ENCODE measurements at places on chromosomes 12 and 14.
A peak's percentile ranks its signal among the peaks of the same experiment; 100 is the strongest.

DNA sequence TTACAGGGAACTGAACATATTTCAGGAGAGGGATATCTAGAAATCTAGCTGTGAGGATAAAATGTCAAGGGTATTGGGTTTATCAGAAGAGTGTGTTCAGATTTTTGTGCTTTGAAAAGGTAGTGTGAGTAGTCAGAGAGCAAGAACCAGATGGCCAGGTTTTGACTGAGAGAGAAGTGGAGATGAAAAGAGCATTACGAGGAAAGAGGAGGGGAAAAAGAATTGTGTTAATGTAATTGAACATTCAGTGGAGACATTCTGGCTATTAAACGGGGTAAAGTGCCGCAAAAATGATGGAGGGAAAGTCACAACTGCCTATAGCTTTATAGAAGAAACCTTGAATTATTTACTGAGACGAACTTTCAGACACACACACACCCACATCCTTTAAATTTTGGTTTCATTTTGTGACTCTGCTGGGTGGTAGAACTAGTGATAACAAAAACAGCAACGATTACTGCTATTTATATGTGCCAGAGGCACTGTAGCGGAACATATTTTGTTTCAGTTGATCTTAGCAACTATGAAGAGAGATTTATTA is 213.6 kb downstream of the ERC1 start:
- DNase-seq: no peak

- DNase-seq: no peak
These were observed 17.4 kb downstream of the TMED10 start for GRCh38 chr14:75158843-75159614.

GRCh38 chr12:108468196-108468968 is 46.7 kb upstream of the FICD start:
- DNase-seq: peak; percentile 6

- no peak for DNase-seq
These were observed 2.4 kb downstream of the EPS8 start for GRCh38 chr12:15786772-15787171.

- DNase-seq: no peak
These were observed 17.2 kb downstream of the DPF3 start for GRCh38 chr14:72876710-72877063.

GRCh38 chr14:103803661-103804060 is 43.7 kb downstream of the PPP1R13B start:
- DNase-seq: no peak

DNA sequence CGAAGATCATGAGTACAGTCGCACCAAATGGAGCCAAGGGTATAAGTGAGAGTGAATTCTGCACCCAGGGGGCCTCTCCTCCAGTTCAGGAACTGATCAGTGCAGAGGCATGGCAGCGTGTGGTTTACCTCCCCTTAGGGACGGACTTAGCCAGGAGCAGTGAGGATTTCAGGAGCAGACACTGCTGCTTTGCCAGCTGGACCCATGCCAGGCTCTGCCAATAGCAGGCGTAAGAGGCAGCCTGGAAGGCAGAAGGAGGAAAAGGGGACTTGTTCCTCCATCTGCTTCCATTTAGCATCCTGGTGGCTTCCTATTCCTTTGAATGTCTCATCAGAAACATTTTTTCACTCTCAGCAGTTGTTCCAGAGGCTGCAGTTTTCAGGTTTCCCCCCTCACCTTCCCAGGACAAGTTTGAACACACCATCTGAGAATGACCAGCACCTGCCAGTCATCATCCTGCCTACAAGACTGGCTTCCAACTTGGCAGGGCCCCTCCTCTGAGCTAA is 137.0 kb upstream of the LMNTD1 start:
- no peak for DNase-seq

GRCh38 chr12:98532687-98533304 is 17.4 kb downstream of the TMPO start:
- no peak for DNase-seq

GRCh38 chr12:21538061-21538653 is 12.1 kb downstream of the SPX start:
- no peak for DNase-seq

- DNase-seq: peak; percentile 47
These were observed 3.0 kb downstream of the SELPLG start for GRCh38 chr12:108630481-108631207.

DNA sequence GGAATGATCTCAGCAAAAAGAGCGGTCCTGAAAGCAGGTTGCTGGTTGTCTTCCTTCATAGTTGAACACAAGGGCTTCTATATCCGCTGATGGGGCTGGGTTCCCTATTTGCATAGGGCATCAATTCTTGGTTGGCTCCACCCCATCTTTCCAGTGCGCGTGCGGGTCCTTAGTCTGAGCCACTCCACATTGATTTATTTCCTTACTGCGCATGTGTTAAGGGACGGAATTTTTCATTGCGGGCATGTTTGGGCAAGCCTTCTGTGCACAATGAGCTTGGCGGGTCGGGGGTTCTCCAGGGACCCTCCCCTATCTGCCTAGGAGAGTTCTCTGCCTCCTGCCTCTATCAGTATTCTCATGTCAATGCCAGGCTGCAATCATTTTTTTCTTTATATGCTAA is 21.2 kb upstream of the DLGAP5 start:
- DNase-seq: no peak

- peak; percentile 57 for DNase-seq
These were observed 36.0 kb downstream of the FMNL3 start for GRCh38 chr12:49671031-49671765.

DNA sequence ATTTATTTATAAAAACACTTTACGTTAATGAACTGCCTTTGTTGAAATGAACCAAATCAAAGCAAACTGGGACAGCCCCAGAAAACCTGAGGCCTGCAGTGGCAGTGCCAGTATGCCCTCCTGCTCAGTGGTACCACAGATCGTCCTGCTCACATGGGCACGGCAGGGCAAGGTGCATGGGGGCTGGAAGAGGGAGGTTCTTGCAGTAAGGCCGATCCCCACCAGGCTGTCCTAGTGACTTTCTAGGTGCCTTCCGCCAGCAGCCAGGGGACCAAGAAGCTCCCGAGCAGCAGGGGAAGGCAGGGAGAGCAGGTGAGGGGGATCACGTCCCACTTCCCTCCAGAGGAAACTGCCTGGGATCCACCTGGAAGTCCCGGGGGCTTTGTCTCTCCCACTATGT is 63.9 kb downstream of the TESC start:
- no peak for DNase-seq

DNA sequence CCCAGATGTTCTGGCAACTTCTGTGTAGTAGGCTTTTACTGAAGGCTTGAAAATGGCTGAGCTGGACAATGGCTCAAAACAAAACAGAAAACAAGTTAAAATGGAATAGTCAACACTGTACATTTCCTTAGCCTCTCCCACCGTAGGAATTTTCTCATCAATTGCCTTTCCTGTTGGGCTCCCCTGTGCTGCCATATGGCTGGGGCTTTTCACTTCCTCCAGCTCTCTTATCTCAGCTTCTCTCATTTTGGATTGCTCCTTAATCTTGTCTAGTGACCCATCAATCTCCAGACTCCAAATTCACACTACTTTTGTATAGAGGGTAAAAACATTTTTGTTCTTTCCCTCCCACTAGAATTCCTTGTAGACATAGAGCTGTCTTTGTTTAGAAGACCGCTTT is 50.4 kb upstream of the RPH3A start:
- DNase-seq: no peak

GRCh38 chr12:54759751-54760150 is 94.6 kb upstream of the MUCL1 start:
- DNase-seq: no peak

GRCh38 chr12:3405821-3406220 is 85.2 kb upstream of the PRMT8 start:
- no peak for DNase-seq

DNA sequence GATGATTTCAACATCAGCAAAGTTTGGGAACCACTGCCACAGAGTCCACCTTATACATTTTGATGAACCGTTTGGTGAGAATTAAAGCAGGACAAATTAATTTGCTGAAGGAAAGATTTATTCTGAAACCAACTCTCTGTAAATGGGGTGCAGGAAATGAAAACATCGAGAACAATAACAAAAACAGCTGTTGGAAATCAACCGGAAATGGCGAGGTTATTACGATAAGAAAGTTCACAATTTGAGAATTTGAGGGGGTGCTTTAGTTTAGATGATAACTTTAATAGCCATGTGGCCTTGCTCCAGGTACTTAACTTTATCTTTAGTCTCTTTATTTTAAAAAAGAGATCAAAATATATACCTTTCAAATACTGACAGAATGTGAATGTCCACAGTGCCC is 56.7 kb downstream of the KCNJ8 start:
- DNase-seq: no peak

Data from stimulated activated naive CD8-positive, alpha-beta T cell treated with anti-CD3 and anti-CD28 coated beads, Interleukin-15, Interleukin-2, amounts not matched to agents 100 U/mL and 50 U/mL, for 24 hours (primary cell).